ENCODE measurements at places on chromosomes 6 and 20.
A peak's percentile ranks its signal among the peaks of the same experiment; 100 is the strongest.

GRCh38 chr20:51381557-51381956 lies 161.0 kb downstream of the NFATC2 start:
- H3K4me3 ChIP-seq, result no peak overlapping the region
- no peak overlapping the region for H3K27ac ChIP-seq
- peaks cover 40% of the 10 kb centered on the region for H3K4me1 ChIP-seq
- H3K27me3 ChIP-seq, result no peaks in the 10 kb centered on the region
- DNase-seq, result no peak
- H3K36me3 ChIP-seq, result no peaks in the 10 kb centered on the region

- no peak overlapping the region for H3K4me3 ChIP-seq
- no peaks in the 10 kb centered on the region for H3K4me1 ChIP-seq
- no peaks in the 10 kb centered on the region for H3K36me3 ChIP-seq
- H3K27me3 ChIP-seq, result peaks cover 9% of the 10 kb centered on the region
- DNase-seq, result no peak
These were observed 44.8 kb downstream of the INSM1 start for GRCh38 chr20:20412750-20413149.

- DNase-seq, result no peak
- no peak overlapping the region for H3K27ac ChIP-seq
- H3K36me3 ChIP-seq, result no peaks in the 10 kb centered on the region
- H3K27me3 ChIP-seq, result 0 out of 3 replicates have a peak, but pooled peaks cover 2% of the 10 kb centered on the region
- H3K4me1 ChIP-seq, result no peaks in the 10 kb centered on the region
These were observed 63.5 kb downstream of the CLIC5 start for GRCh38 chr6:45952168-45952529.

GRCh38 chr6:5855787-5856470 lies 150.8 kb downstream of the NRN1 start:
- H3K4me3 ChIP-seq, result no peak overlapping the region
- no peak for DNase-seq
- no peaks in the 10 kb centered on the region for H3K36me3 ChIP-seq
- peaks cover 5% of the 10 kb centered on the region for H3K4me1 ChIP-seq

GRCh38 chr6:99560668-99561067 lies 7.8 kb downstream of the CCNC start:
- H3K36me3 ChIP-seq, result peaks cover 68% of the 10 kb centered on the region
- DNase-seq, result peak; percentile 28
- H3K4me3 ChIP-seq, result no peak overlapping the region
- H3K4me1 ChIP-seq, result no peaks in the 10 kb centered on the region
- H3K27me3 ChIP-seq, result no peaks in the 10 kb centered on the region

DNA sequence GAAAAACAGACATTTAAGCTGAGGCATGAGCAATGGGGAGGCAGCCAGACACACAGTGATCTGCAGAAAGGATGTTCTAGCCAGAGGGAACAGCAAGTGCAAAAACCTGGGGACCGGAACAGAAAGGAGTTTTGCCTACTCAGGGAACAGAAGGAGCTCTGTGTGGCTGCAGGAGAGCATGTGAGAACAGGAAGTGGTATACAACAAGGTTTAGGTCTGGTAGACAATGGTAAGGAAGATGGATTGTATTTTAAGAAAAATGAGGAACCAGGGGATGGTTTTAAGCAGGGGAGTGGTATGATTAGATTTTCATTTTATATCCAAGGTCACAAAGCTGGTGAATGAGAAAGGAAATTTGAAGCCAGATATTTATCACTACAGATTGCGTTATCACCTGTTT lies 157.5 kb downstream of the UNC5CL start:
- no peaks in the 10 kb centered on the region for H3K36me3 ChIP-seq
- no peaks in the 10 kb centered on the region for H3K4me1 ChIP-seq
- H3K27ac ChIP-seq, result no peak overlapping the region

GRCh38 chr6:38095054-38095453 lies 275.5 kb downstream of the ZFAND3 start:
- H3K27ac ChIP-seq, result no peak overlapping the region
- no peaks in the 10 kb centered on the region for H3K36me3 ChIP-seq
- H3K27me3 ChIP-seq, result no peaks in the 10 kb centered on the region
- H3K4me3 ChIP-seq, result no peak overlapping the region

GRCh38 chr6:24401458-24401857 lies 1.3 kb upstream of the MRS2 start:
- H3K4me1 ChIP-seq, result peaks cover 13% of the 10 kb centered on the region
- no peak for DNase-seq
- H3K27ac ChIP-seq, result no peak overlapping the region
- H3K36me3 ChIP-seq, result peaks cover 22% of the 10 kb centered on the region
- H3K4me3 ChIP-seq, result no peak overlapping the region

DNA sequence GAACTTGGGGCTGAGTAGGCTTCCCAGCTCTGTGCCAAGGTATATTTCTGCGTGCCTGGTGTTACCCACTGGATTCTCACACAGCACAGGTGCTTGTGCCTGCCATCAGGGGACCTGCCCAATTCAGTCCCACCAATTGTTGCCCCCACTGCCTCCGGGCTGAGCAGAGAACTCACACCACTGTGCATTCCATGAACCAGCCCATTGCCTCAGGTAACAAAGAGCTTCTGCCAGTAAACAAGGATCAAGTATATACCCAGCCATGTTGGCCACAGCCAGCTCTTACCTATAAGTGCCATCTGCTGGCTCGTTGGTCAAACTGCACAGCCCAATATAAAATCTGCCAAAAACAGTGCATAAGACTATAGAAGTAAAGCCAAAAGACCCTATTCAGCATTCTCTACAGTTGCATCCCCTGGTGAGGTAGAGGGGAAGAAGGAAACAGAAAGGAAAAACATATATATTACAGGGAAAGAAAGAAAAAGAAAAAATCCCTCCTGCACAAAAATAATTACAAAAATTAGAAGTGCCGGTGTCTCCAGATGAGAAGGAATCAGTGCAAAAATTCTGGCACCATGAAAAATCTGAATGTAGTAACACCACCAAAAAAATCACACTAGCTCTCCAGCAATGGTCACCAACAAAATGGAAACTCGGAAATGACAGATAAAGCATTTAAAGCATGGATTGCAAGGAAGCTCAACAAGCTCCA lies 241.4 kb downstream of the IBTK start:
- no peak for DNase-seq
- H3K36me3 ChIP-seq, result no peaks in the 10 kb centered on the region
- no peak overlapping the region for H3K27ac ChIP-seq
- H3K27me3 ChIP-seq, result no peaks in the 10 kb centered on the region

- DNase-seq, result no peak
- peaks cover 94% of the 10 kb centered on the region for H3K36me3 ChIP-seq
- no peak overlapping the region for H3K27ac ChIP-seq
- no peaks in the 10 kb centered on the region for H3K27me3 ChIP-seq
These were observed 77.8 kb downstream of the RREB1 start for GRCh38 chr6:7185561-7185960.
